ENCODE measurements at places on chromosomes 7 and 10.

- H3K4me1 ChIP-seq: no peaks in the 10 kb centered on the region
- H3K27ac ChIP-seq: no peak overlapping the region
- no peaks in the 10 kb centered on the region for H3K27me3 ChIP-seq
- no peak overlapping the region for H3K4me3 ChIP-seq
- DNase-seq: no peak
Measured at GRCh38 chr10:74624501-74624900, 201.9 kb upstream of the KAT6B start.

DNA sequence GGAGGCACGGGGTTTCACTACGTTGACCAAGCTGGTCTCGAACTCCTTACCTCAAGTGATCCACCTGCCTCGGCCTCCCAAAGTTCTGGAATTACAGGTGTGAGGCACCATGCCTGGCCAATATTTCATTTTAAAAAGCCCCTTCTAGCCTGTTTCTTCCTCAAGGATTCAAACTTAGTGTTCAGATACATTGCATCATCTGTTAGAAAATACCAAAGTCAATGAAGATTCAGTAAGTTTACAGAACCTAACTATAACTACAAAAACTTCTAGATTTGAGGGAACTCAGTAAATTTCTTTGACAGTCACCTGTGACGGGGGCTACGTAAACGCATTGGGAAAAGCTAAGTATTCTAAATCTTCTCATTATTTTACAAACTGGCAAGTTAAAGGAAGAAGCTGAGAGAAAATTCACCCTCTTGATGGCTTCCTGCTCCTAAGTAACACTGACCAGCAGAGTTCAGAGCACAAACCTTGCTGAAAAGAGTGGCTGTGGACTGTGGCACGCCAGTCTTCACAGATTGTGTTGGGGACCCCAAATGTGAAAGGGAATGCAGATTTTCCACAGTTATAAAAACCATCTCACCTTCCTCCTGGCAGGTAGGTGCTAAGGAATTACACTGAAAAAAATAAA lies 162.2 kb downstream of the PKD1L1 start:
- no peak overlapping the region for H3K4me3 ChIP-seq
- H3K36me3 ChIP-seq: no peaks in the 10 kb centered on the region
- no peak overlapping the region for H3K27ac ChIP-seq
- no peak for DNase-seq
- H3K4me1 ChIP-seq: no peaks in the 10 kb centered on the region
- H3K27me3 ChIP-seq: no peaks in the 10 kb centered on the region

DNA sequence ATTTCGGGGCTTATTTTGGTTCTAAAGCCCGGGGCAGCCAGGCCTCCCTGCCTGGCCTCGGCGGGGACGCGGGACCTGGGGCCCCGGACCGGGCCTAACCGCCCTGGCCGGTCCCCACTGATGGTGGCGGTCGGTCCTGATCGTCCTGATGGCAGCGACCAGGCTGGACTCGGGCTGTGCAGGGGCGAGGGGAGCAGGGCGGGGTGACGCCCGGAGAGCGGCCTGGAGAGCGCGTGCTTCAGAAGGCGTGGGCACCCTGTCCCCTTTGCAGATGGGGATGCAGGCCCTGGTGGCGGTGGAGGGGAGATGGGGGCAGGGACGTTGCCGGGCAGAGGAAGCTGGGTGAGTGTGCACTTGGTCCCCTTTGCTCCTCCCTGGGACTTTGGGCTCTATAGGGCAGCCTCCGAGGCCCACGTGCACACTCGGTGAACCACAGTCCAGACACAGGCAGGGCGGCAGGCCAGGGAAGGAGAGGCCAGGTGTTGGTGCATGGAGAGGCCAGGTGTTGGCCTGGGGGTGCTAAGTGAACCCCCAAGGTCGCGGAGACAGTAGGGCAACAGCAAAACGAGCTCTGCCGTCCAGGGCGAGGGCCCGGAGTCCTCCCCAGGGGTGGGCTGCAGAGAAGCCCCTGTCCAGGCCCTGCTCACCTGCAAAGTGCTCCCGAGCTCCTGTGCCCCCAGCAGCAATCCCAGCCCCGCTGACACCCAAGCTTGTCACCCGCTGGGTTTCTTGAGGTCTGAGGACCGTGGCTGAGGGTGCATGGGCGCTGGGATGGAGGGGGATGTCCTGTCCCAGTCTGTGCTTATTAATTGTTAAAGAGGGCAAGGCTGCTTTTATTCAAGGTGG lies 42.4 kb upstream of the FAM20C start:
- peaks cover 18% of the 10 kb centered on the region for H3K4me1 ChIP-seq
- H3K27me3 ChIP-seq: no peaks in the 10 kb centered on the region
- peak; percentile 9 for DNase-seq
- no peaks in the 10 kb centered on the region for H3K36me3 ChIP-seq
- peak overlapping the region; percentile 64 for H3K4me3 ChIP-seq

- H3K4me3 ChIP-seq: no peak overlapping the region
- no peak overlapping the region for H3K27ac ChIP-seq
- no peaks in the 10 kb centered on the region for H3K4me1 ChIP-seq
Measured at GRCh38 chr10:34709637-34710390, 105.3 kb downstream of the PARD3 start.

DNA sequence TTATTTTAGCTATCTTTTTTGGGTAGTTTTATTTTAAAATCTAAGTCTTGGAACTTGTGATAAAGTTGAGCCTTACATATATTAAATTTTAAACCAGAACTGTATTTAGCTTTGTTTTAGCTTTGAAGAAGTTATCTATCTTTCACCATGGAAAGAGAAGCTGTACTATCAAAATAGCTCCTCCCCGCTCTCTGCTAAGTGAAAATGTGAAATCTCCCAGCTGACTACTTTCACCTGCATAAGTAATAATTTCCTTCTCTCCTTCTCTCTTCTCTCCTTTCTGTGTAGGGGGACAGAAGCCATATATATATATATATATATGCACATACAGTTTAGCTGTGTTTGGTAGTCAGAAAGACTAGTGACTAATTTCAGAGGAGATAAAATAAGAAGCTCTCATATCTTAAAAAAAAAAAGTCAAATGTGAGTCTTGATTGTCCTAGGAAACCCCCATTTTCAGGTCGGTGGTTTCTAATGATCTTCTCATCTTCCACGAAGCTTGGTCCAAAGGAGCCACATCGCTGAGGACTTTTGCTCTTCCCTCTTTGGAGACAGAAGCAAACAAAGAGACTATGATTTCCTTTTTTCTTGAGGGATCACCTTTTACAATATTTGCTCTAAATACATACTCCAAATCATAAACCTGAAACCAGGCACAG lies 30.6 kb upstream of the GDI2 start:
- no peak for DNase-seq
- no peak overlapping the region for H3K27ac ChIP-seq
- no peak overlapping the region for H3K4me3 ChIP-seq
- H3K4me1 ChIP-seq: no peaks in the 10 kb centered on the region
- no peaks in the 10 kb centered on the region for H3K36me3 ChIP-seq

DNA sequence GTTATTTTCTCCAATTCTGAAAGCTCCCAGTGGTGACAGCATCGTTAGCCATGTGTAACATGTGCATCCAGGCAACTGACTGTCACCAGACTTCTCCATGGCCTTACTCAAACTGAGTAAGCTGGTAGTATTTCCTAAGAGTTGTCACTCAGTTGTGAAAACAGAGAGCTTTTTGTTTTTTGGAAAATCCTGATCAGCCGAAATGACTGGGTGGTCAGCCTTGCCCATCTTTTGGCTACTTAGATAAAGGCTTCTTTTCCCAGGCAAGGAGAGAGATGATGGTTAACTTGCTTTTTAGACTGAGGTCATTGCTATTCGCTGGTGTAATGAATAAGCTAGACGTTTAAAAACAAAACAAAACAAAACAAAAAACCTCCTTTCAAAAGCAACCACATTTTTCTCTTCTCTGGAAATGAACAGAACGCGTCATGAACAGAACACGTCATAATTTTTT lies 159.5 kb upstream of the KLF14 start:
- DNase-seq: no peak
- H3K27me3 ChIP-seq: no peaks in the 10 kb centered on the region
- peaks cover 3% of the 10 kb centered on the region for H3K4me1 ChIP-seq
- no peaks in the 10 kb centered on the region for H3K36me3 ChIP-seq

- no peaks in the 10 kb centered on the region for H3K36me3 ChIP-seq
- DNase-seq: peak; percentile 32
- peak overlapping the region; percentile 72 for H3K27ac ChIP-seq
- H3K4me3 ChIP-seq: peak overlapping the region; percentile 63
- H3K4me1 ChIP-seq: no peaks in the 10 kb centered on the region
- no peaks in the 10 kb centered on the region for H3K27me3 ChIP-seq
Measured at GRCh38 chr7:149714910-149715471, 58.4 kb downstream of the ZNF467 start.

- DNase-seq: no peak
- H3K27ac ChIP-seq: no peak overlapping the region
- H3K36me3 ChIP-seq: no peaks in the 10 kb centered on the region
- H3K4me3 ChIP-seq: no peak overlapping the region
Measured at GRCh38 chr7:158020706-158021095, 566.9 kb downstream of the PTPRN2 start.

DNA sequence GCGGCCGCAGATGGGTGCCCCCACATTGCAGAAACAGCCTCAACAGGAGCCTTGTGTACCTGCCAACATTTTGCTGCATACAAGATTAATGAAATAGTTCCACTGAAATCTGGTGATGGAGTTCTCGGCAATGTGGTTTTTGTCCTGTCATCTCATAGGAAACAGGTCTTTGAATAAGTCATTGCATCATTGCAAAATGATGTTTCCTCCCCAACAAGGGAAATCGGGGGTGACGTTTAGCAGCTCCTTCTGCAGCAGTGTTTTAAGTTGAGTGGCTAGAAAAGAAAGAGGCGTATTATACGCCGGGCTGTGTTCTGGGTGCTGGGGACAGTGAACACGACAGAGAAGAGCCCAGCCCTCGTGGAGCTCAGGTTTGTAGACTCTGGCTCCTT lies 177.0 kb downstream of the PRKAG2 start:
- no peak for DNase-seq
- H3K27me3 ChIP-seq: no peaks in the 10 kb centered on the region
- peaks cover 10% of the 10 kb centered on the region for H3K4me1 ChIP-seq
- H3K27ac ChIP-seq: no peak overlapping the region
- no peak overlapping the region for H3K4me3 ChIP-seq
- H3K36me3 ChIP-seq: peaks cover 2% of the 10 kb centered on the region

DNA sequence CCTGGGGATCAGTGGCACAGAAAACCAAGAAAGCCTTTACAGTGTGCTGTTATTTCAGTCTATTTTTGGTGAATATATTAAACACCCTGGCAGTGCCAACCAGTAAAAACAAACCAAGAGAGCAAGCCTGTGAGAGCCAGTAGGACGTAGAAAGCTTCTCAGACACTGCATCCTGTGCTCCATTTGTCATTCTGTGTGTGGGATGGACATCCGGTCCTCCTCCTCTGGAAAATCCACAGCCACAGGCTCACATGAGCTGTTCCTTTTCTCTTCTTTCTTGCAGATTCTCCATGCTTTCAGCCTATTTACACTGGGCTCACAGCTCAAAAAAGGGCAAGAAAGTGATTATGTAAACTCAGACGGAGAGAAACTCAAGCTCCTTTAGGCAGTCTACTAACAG lies 119.7 kb upstream of the YAE1 start:
- no peak overlapping the region for H3K4me3 ChIP-seq
- DNase-seq: no peak
- H3K4me1 ChIP-seq: no peaks in the 10 kb centered on the region
- H3K27me3 ChIP-seq: no peaks in the 10 kb centered on the region
- H3K27ac ChIP-seq: no peak overlapping the region
- no peaks in the 10 kb centered on the region for H3K36me3 ChIP-seq

Data from T-cell (primary cell).